ENCODE measurements at places on chromosomes 7 and 10.

GRCh38 chr10:103609231-103610082, 116.0 kb downstream of the NEURL1 start:
- no peak for DNase-seq

- no peak for DNase-seq
These were observed 94.8 kb downstream of the SORCS3 start for GRCh38 chr10:104735757-104736391.

- DNase-seq: peak; percentile 61
These were observed 27.7 kb downstream of the ZNF775 start for GRCh38 chr7:150406567-150407421.

- no peak for DNase-seq
These were observed 460.1 kb downstream of the MAGI2 start for GRCh38 chr7:78993341-78993740.

DNA sequence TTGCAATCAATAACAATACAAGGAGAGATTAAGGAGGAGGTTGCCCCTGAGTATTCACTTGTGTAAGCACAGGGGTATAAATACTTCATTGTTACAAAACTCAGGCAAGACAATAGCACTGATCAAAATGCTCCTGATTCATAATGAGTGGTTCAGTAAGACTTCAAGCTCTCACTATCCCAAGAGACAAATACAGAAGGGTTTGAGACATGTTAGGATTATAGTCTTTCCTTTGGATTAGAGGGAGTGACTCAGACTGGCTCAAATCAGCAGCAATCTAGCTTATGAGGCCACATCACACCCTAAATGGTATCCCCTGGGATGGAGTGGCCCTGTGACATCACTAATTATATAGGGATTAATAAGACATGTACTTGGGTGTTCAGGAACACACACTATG, 167.2 kb upstream of the HGF start:
- no peak for DNase-seq

GRCh38 chr10:31762316-31762715, 166.3 kb downstream of the ARHGAP12 start:
- no peak for DNase-seq

DNA sequence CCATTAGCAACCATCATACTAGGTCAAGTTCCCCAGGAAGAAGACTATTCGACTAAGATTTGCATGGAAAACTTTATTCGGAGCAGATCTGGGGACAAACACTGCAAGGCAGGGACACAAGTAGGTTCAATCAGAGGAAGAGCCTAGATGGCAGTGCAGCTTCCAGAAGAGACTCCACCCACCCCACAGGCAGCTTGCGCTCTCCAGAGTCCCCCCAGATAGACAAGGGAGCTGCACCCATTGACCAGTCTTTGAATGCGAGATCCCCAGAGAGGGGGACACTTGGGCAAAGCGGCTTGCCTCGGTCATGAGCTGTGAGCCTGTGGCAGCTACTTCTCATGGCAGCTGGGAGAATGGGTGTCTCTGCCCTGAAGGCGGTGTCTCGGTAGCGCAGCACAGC, 4.2 kb downstream of the GALNTL5 start:
- no peak for DNase-seq

DNA sequence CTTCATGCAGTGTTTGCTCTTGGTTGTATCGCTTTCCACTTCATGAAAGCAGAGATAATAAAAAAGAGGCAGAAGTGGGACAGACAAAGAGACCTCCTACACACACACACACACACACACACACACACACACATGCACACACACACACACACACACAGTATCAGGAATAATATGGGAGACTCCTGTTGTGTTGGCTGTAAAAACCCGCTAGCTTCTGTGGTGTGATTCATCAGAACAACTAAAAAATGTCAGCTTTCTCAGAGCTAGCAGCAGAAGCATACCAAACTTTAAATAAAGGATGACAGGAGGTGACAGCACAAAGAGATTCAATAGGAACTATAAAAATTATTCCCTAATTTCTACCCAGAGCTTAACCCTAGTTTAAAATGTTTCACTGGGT, 148.2 kb upstream of the LRRTM3 start:
- DNase-seq: no peak

- no peak for DNase-seq
These were observed 18.6 kb upstream of the MTPN start for GRCh38 chr7:135995748-135996147.

- DNase-seq: no peak
These were observed 25.8 kb upstream of the AMPH start for GRCh38 chr7:38656968-38657367.

GRCh38 chr7:115008465-115009114, 86.7 kb downstream of the MDFIC start:
- DNase-seq: no peak

- no peak for DNase-seq
These were observed 39.2 kb upstream of the SDHAF3 start for GRCh38 chr7:97078023-97078969.

DNA sequence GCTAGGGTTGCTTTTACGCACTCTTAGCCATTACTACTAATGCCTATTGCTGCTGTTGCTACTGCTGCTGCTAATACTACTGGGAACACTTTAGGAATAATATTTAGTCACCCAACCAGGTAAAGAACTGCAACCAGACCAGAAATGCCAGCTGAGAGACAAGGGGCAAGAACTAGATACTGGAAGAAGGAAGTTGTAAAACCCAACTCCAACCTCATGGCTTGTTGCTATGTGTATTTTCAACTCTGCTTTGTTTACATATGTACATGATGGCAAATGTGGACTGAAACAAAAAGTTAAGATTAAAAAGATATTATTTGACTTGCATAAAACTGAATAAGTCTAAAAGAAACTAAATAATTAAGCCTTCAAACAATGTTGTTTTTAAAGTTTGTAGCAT, 177.7 kb downstream of the GNAT3 start:
- DNase-seq: no peak

- no peak for DNase-seq
These were observed 5.8 kb downstream of the ELFN1 start for GRCh38 chr7:1675673-1676549.

DNA sequence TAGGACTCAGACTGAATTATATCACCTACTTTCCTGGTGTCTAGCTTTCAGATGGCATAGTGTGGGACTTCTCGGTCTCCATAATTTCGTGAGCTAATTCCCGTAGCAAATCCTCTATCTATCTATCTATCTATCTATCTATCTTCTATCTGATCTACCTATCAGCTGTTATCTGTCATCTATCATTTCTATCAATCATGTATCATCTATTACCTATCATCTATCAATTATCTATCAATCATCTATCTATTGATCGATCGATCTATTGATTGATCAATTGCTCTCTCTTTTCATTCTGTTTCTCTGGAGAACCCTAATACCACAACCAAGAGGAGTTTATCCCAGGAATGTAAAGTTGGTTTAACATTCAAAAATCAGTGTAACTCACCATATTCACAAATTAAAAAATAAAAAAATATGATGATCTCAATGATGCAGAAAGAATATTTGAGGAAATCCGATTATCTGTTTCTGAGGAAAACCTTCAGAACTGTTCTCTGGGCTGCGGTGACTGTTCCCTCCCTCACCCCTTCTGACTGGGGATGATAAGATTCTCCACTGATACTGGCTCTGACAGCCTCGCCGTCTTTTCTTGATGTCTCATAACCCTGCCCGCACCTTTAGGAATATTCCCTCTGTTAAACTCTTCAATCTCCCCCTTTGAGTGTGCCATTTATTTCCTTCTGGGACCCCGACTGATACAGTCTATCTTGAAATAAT, 147.7 kb downstream of the ACTR3B start:
- no peak for DNase-seq

DNA sequence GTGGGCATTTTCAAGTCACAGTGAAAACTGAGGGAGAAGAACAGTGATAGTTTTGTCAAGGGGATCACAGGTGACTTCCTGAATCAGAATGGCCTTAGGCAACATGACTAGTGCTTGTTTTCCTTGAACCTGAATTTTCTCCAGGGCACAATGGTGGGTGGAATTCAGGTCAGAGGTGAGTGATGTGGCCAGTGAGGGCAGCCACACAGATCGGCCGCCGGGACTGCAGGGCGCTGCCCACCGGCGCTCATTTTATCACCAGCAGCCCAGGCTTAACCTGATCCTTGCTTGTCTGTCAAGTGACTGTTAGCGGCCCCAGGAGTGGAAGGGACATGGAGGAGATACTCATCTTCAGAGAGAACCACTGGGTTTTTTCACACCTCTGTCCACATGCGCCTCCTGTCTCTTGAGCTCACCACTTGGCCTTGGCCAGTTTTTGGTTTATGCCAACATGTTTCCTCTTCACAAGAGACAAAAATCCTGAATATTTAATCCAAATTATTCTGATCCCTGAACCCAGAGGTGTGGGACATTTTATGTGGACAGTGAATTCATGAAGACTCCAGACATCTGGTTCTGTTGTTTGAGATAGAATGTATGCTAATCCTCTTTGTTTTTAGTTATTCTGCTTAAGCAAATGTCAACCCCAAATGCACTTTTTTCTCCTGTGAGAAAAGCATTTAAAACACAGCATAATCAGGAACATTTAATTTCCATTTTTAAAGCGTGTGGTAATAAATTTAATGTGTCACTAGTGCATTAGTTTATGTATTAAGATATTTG, 108.7 kb downstream of the DOCK1 start:
- no peak for DNase-seq

GRCh38 chr7:32892521-32893206, 1.1 kb upstream of the KBTBD2 start:
- peak; percentile 29 for DNase-seq

DNA sequence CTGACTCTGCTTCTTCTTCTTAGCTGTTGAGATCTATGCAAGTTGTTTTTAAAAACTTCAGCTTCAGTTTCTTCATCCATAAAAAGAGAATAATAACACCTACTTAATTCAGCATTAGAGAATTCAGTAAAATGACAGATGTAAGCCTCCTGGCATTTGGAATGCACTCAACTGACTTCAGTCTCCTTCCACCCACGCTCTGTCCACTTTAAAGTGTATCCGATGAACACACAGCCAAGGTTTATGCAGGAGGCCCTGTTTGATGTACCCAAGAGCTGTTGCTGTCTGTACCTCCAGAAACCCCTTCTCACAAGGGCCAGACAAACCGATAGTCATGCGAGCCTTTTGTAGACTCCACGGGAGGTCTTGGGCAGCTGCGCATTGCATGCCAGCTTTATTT, 27.1 kb upstream of the SLC35B4 start:
- no peak for DNase-seq

DNA sequence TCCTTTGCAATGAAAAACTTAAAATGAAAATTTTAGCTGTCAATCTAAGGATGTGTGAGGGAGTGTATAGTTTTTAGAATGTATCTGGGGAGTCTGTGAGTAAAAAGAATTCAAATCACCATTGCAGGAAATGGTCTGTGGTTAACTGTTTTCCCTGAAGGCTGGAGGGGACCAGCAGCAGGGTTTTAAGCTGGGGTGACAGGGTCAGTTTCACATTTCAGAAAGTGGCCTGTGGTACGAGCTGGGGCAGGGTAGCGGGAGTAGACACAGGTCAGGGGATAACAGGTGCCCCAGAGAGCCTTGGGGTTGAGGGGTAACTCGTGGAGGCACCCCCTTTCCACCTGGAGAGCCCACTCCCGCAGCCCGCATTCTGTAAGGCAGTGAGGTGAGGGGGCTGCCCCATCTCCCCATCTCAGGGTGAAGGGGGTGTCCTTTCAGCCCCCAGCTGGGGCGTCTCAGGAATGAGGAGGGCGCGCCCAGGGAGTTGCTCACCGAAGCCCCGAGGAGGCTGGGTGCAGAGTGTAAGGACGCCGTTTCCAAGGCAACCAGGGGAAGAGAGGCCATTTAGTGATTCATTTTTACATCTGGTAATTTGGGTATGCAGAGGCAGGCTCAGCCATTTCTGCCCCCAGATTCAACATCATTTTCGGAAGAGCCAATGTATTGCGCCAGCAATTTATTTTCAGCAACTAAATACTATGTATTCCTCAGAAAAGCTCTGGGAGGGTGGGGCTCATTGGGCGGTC, 168.9 kb downstream of the SLIT1 start:
- DNase-seq: peak; percentile 72

- DNase-seq: peak; percentile 97
These were observed 36.6 kb upstream of the TNPO3 start for GRCh38 chr7:129091484-129092002.

DNA sequence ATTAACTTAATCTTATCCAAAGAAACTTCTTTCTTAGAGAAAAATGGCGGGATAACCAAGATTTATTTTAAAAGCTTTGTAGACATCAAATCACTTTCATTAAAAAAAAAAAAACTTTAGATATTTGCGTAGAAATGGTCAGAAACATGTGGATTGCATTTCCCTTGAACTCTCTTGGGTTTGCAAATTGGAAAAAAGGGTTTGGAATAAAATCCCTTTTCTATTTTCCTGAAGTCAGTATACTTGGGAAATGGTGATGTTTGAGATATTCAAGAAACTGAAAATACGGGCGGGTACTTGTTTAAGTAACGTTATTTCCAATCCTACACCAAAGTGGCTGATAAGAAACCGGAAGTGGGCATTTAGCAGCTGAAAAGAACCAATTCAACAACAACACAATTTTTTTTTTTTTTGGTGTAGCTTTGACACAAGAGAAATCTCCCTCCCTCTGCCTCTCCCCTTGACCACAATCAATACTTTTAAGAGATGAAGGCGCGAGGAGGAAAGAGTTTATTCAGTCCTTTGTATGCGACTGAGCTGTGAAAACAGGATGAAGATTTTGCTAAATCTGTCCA, 13.7 kb upstream of the GFRA1 start:
- DNase-seq: no peak

DNA sequence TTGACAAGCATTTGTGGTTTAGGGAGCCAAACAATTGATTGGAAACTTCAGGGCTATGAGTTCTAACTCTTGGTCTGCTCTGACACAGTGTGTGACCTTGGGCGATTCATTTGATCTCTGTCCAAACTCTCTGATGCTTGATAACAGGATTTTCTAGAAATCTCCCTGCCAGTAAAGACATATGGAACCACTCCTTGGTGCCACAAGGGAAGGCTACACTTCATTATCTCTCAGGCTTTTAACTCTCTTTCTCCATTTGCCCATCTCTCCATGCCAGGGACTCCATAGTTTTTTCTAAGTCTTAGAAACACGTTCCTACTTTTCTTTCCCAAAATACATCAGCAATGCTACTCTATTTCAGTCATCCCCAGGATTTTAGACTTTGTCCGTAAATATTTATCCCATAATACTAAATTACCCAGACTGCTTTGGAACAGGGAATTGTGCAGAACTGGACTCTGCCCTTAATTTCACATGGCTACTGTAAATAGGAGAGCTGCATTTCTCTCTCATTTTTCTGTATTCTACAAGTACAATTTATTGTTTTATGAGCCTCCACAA, 488.2 kb downstream of the SUGCT start:
- DNase-seq: no peak
